ENCODE measurements at places on chromosomes 4 and X.

DNA sequence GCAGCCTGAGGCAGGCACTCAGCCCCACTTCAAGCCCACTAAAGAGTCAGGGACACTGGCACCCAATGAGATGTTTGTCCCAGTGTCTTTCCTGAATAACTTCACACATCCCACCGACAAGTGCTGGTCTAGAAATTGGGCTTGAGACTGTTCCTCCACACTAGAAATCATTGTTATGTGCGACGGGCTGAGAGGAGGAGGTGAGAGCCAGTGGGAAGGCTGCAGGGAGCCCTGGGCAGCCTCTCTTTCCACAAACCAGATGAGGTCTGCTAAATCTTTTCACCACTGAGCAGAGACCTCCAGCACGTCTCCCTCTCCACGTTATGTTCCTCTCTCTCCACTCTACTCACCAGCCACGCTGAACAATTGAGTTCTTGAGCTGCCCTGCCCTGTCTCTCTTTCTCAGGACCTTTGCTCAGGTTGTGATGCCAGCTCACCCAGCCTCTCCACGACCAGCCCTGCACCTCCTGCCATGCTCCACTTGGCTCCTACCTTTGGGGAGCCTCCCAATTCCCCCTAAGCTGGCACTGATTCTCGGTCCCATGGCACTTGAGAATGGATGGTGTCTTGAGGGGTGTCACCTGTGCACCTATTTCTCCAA is 8.4 kb downstream of the SCD5 start:
- DNase-seq = no peak

DNA sequence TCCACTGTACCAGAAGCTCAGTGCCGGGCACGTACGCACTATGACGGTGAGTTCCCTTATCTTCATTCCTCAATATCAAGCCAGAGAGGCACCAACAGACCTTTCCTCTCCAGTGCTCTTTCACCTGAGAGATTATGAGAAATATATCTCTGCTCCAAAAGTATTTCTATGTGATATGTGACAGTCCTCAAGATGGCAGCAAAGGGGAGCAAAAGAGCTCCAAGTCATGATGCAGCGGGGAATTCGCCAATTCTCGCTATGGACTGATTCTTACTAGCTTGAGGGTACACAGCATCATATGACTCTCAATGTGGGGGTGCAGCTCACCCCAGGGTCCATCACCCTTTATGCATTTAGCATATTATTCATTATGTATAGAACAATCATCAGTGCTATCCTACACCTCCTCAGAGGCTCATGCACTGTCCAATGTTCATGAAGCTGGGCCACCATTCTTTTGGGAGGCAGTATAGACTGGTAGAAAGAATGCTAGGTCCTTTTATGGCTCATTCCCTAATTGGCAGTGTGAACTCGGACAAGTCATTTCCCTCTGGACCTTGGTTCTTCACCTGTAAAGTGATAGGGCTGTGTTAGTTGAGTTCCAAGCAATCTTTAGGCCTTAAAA is 12.8 kb upstream of the IQSEC2 start:
- no peak for DNase-seq

- DNase-seq = no peak
These were observed 316.8 kb upstream of the ZCCHC13 start for GRCh38 chrX:73987166-73987565.

- DNase-seq = no peak
These were observed 454.5 kb upstream of the PCDH7 start for GRCh38 chr4:30265716-30266115.

- no peak for DNase-seq
These were observed 29.4 kb downstream of the C4orf51 start for GRCh38 chr4:145709336-145709735.

DNA sequence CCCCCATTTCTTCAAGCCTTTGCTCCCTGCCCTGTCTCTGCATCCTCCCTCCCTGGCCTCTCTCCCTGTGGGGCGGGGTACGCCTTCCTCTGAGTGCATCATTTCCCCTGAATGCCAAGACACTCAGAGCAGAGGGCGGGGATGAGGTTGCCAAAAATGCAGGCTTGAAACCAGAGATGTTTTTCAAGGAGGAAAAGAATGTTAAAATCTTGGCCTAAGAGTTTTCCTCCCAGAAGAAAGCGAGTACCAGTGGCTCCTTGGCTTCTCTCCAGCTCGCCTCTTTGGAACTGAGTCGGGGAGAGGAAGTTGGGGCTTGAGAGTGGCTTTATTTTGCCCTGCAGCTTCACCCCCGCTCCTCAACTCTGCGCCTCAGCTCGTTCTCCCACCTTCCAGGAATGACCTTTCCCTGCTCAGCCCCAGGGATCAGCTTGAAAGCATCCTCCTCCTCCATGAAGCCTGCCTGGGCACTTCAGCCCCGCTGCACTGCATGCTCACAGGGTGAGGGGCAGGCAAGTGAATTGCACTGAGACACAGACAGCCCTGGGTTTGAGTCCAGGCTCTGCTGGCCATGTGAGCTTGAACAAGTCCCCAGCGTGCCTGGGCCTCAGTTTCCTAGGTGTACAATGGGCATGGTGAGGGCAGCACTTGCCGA is 57.5 kb upstream of the SORCS2 start:
- DNase-seq = no peak

DNA sequence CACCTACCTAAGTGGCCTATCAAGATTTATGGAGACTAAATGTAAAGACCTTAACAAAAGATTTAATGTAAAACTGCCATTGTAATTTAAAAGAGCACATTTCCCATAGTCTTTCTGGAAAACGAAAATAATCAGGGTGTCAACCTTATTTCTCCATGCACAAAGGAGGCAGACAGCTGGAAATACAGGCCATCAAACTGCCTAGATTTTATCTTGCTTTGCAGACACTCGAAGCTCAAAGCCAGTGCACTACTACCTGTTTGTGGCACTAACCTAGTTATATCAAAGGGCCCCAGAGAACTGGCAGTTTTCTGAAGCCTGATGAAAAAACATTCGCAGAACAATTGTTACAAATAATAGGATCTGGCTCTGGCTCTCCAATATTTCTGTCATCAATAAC is 863.9 kb downstream of the STPG2 start:
- no peak for DNase-seq

DNA sequence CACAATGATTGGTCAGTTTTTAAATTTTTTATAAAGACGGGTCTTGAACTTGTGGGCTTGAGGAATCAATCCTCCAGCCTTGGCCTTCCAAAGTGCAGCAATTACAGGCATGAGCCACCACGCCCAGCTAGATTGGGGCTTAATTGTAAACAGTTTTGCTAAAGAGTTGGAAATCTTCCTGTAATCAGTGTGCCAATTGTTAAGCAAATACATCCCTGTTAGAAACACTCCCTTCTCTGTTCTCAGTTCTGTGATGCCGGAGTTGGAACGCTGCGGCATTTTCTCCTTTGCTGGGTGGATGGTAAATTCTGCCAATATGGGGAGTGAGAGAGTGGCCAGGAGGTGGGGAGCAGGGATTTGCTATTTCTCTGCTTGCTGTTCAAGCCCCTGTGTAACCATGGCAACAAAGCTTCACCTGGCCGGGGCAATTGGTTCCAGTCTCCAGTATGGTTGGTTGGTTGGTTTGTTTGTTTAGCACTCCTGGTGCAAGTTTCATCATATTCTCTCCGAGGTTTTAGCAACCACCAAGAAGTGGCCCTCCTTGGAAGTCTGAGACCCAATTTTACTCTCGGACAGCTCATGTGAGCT is 3.0 kb upstream of the SPATA4 start:
- DNase-seq = no peak

DNA sequence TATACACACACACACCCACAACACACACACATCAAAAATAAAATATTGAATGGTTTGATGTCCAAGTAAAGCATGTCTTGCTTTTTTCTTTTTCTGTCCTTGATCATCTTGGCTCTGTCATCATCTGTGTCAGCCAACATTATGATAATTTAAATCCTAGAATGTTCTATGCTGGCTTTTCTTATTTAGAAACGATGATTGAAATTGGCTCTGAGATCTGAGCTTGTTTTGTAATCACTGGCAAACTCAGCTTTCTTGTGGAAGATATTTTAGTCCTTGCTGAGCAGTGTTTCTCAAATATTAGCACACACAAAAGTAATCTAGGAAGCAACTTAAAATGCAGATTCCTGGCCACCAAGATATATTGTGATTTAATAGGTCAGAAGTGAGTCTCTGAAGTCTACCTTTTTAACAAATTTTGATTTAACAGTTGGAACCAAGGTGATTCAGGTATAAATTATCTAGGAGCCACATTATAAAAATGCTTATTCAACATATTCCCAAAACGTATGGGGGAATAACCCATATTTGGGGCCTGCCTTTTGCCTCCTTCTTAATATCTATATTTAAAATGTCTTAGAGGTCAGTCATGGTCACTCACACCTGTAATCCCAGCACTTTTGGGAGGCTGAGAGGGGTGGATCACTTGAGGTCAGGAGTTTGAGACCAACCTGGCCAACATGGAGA is 24.0 kb upstream of the DSPP start:
- no peak for DNase-seq

DNA sequence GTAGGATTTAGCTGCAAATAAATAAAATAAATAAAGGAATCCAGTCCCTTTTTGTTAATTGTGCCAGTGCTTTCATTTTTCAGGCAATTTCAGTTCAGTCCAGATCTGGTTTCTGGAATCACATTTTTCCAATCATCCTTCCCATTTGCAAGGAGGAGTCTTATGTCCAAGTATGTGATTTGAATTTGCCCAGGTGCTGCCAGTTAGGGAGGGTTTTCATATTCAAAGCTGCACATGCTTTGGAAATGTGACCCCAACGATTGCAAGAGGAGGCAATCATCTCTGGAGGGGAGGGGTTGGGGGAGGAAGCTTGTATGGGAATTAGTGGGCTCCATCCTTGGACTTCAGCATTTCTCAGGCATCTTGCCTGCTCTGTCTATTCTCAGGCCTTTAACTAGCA is 4.4 kb downstream of the PLAC1 start:
- no peak for DNase-seq

DNA sequence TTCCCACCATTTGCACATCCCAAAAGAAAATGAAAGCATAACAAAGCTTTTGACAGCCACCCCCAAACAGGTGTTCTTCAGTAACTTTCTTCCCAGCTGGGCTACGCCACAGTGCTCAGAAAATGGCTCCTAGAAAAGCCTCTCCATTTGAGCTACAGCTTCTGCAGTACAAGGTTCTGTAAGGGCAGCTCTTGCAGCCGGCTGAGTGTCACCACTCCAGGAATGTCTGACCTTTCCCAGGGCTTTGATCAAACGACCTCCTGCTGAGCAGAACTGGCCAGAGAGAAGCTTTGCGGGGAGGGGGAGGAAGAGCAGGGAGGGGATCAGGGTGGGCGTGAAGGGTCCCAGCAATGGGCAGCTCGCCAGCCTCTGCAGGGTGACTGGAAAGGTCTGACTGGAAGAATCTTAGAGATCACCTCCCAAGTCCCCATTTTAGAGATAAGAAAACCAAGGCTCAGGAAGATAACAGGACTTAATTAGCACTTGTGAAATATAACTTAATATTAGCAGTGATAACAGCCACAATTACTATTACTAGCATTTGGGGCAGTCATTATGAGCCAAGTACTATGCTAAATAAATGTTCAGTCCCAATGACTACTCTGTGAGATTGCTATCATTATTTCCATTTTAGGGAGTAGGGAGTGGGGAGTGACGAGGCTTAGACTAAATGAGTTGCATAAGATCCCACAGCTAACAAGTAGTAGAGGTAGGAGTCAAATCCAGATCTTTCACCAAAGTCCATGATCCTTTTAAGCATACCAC is 51.1 kb downstream of the LEF1 start:
- no peak for DNase-seq

DNA sequence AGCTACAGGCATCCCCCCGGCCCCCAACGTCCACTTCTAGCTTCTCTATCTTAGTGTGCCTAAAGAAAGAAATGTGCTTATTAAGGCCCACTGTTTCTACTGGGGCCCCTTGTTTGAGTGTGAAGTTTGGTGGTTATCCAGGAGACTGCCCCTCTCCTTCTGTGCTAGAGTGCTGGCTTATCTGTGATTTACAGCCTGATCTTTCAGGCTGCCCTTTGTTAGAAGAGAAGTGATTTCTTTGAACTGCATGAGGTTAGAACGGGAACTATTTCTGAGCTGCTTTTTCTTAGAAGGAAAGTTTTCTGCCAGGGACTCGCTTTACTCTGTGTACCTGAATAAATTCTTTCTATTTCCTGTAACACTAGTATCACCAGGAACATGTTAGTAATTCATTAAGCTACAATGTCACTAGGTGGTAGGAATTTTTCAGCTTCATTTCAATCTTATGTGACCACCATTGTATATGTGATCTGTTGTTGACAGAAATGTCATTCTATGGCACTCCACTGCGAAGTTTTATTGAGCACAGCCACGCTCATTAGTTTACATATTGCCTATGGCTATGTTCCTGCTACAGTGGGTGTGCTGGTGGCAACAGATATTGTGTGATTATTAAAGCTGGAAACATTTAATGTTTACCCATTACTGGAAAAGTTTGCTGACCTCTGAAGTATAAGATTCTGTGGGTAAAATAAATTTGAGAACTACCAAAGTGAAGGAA is 193.8 kb upstream of the CXorf51B start:
- no peak for DNase-seq

GRCh38 chrX:38804682-38805431 is 3.6 kb downstream of the MID1IP1 start:
- DNase-seq = peak; percentile 30

DNA sequence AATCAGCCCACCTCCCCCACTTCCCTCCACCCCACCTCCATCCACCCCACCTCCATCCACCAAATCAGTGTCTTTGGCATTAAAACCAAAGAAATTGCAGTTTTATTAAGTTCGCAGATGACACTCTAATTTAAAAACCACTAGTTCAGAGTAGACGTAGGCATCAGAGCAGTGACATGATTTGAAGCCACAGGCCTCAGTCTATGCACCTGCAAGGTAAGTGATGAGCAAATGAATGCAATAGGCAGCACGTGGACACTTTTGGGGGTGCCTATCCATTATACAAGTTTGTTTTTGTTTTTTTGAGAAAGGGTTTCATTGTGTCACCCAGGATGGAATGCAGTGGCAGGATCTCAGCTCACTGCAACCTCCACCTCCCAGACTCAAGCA is 88.0 kb upstream of the TRIM2 start:
- DNase-seq = peak; percentile 73
